ENCODE measurements at places on chromosomes 1 and 21.

DNA sequence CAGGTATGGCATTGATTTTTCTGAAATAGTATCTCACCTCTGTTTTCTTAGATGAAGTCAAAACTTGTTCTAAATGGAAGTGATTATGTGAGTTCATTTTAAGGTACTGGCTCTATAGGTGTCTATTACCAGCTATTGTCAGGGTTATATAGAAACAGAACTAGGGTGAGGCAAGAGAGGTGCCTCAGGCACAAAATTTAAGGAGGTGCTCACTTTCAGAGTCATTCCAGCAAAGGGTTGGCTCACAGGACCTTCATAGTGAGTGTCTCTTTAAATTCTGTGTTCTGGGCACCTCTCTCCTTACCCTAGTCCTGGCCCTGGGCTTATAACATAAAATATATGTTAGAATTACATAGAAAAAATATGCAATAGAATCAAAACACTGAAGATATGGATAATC lies 49.3 kb downstream of the KIAA0319L start:
- H3K4me3 ChIP-seq = no peak overlapping the region
- peaks cover 20% of the 10 kb centered on the region for H3K36me3 ChIP-seq
- H3K27me3 ChIP-seq = no peaks in the 10 kb centered on the region
- peak overlapping the region; percentile 47 for H3K27ac ChIP-seq

DNA sequence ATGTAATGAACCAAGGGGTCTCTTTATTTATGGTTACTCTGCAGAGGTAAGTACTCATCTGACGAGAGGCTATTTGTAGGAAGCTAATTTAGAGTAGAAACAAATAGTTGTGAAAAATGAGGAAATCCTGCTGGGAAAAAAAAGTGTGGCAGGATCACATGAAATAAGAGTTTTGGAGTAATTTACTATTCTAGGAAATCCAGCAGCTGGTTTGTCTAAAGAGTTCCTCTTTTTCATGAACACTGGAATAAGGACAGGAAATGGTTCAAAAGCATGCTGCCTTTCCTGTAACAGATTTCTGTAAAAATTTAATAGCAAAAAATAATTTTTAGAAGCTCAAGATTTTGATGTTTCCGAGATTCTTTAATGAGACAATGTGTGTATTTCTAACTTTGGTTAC lies 177.3 kb downstream of the CHRM3 start:
- no peaks in the 10 kb centered on the region for H3K27me3 ChIP-seq
- H3K4me3 ChIP-seq = no peak overlapping the region
- no peaks in the 10 kb centered on the region for H3K4me1 ChIP-seq
- H3K36me3 ChIP-seq = no peaks in the 10 kb centered on the region
- H3K27ac ChIP-seq = no peak overlapping the region

GRCh38 chr1:20983297-20983889 lies 193.3 kb downstream of the EIF4G3 start:
- peak; percentile 11 for DNase-seq
- peaks cover 5% of the 10 kb centered on the region for H3K4me1 ChIP-seq
- no peak overlapping the region for H3K4me3 ChIP-seq
- no peak overlapping the region for H3K27ac ChIP-seq
- no peaks in the 10 kb centered on the region for H3K27me3 ChIP-seq

GRCh38 chr1:178659789-178660208 lies 65.2 kb upstream of the RALGPS2 start:
- H3K4me3 ChIP-seq = no peak overlapping the region
- H3K36me3 ChIP-seq = no peaks in the 10 kb centered on the region
- DNase-seq = no peak
- no peak overlapping the region for H3K27ac ChIP-seq
- H3K4me1 ChIP-seq = peaks cover 6% of the 10 kb centered on the region

DNA sequence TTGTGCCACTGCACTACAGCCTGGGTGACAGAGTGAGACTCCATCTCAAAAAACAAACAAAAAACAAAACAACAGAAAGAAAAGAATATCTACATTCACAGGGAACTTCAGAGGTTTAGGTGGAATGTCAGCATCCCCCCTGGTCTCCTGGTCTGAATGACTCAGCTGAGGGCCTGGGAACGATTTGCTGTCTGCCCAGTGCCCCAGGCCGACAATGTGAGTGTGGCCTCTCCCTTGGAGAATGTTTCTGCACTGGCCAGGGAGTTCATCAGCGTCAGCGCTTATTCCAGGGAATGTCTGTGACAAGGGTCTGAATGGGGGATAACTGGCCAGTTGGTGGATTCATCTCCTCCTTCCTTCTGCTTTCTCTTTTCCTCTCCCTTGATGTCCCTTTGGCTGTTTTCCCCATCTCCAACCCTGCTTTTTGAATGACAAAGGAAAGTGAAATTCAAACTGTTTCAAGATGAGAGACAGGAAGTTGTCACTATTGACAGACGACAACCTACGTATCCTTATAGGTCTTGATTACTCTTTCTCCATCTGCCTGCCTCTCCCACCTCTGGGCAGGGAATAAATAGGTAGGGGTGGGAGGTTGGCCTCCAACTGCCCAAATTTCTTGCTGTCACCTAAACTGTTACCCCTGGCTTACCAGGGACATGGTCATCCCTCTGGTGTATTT lies 213.1 kb downstream of the HHAT start:
- H3K27me3 ChIP-seq = peaks cover 8% of the 10 kb centered on the region
- DNase-seq = no peak
- H3K4me1 ChIP-seq = no peaks in the 10 kb centered on the region
- H3K36me3 ChIP-seq = no peaks in the 10 kb centered on the region

DNA sequence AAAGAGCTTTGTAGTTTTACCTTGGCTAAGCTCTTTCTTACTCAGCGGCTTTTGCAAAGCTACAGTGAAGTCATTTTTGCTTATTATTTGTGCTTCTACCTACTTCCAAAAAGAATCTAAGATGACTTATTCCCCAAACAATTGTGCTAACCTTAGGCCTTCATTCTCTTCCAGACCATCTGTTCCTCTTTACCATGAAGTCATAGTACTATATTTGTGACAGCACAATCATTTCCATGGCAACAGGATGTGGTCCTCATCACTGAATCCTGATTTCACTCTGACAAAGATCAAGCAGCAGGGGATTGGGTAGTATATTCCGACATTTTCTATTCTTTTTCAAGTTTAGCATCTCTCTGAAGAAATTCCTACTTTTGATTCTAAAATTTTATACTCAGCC lies 24.8 kb upstream of the NMNAT2 start:
- no peaks in the 10 kb centered on the region for H3K36me3 ChIP-seq
- H3K27ac ChIP-seq = no peak overlapping the region
- H3K4me1 ChIP-seq = no peaks in the 10 kb centered on the region
- no peak for DNase-seq

DNA sequence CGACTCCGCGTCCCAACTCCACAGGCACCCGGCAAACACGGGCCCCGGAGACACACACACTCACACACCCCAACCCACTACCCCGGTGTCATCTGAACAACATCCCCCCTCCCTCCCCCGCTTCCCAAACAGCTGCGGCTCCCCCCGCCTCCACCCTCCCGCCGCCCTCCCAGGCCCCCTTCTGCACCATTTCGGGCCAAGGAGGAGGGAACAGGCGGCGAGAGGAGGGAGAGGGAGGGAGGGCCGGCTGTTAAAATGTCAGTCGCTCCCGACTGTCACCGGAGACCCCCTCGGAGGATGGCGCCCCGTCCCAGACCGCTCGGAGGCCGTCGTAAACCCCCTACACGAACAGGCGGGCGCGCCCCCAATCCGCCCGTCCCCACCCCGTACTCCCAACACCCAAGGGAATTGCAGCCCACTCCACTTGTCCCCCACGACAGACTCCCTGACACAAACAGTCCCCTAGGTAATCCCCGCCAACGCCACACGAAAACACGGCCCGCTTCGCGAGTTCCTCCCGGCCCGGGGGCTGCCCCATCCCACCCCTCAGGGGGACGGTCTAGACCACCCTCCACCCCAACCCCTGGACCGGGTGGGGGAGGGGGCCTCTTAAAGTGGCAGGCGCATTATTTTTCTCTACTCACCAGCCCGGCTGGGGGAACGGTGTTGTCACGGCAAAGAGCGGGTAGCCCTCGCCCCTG lies 583 bp downstream of the MEF2D start:
- DNase-seq = peak; percentile 32
- H3K4me3 ChIP-seq = peak overlapping the region; percentile 85
- H3K4me1 ChIP-seq = peaks cover 69% of the 10 kb centered on the region
- H3K27me3 ChIP-seq = no peaks in the 10 kb centered on the region
- H3K36me3 ChIP-seq = peaks cover 16% of the 10 kb centered on the region

DNA sequence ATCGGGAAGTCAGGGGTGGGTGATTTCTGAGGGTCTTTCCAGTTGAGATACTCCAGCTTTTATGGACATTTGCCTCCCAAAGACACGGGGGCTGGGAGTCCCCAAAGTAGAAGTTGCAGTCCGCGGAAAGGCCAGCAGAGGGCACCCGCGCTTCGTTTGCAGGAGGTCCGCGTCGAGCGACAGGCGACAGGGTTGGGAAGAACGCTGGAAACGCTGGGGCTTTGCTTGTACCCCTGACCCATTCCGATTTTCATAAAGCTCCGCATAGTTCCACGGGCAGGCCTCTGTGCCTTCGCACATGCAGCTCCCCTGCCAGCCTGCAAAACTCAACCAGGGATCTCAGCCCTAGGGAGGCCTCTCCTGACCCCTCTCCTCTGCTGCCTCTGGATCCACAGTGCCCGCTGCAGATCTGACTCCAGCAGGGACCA lies 44.2 kb upstream of the LAPTM5 start:
- peak; percentile 75 for DNase-seq
- no peaks in the 10 kb centered on the region for H3K27me3 ChIP-seq
- H3K4me1 ChIP-seq = peaks cover 50% of the 10 kb centered on the region
- no peak overlapping the region for H3K27ac ChIP-seq

- no peak overlapping the region for H3K27ac ChIP-seq
- peaks cover 6% of the 10 kb centered on the region for H3K36me3 ChIP-seq
- H3K4me3 ChIP-seq = no peak overlapping the region
- H3K4me1 ChIP-seq = no peaks in the 10 kb centered on the region
These were observed 42.2 kb downstream of the SLC37A1 start for GRCh38 chr21:42555756-42556438.

DNA sequence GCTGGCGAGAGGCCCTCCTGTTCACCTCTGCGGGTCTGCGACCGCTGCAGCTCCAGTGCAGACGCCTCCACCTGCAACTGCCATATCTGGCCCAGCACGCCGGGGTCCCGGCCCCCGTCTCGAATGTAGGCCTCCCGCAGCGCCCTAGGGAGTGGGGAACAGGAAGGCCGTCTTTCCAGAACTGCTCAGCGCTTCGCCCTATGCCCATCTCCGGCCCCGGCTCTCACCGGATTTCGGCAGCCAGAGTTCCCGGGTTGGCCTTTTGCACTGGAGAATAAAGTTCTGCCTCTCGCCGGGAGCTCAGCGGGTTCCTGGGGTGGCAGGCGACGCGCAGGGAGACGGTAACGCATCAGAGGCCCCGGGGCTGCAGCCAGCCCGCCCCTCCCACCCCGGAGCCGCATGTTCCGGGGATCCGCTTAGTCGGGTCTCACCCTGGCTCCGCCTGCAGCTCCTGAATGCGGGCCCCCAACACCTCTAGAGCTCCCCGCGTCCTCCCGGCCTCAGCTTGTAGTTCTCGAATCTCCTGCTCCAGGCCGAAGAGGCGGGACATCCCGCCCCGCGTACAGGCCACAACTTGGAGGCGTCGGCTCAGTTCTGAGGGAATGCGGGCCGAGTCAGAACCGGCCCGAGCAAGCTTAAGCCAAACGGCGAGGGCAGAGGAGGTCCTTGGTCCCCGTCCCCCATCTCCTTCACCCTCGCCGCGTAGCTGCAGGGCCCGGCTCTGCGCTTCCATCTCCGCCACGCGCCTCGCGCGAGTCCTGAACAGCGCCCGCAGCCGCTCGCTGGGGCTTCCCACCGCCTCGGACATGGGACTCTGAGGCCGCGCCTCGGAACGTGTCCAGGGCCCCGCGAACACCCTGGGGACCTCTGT lies 1.1 kb downstream of the CCDC17 start:
- H3K4me1 ChIP-seq = no peaks in the 10 kb centered on the region
- DNase-seq = no peak
- peaks cover 81% of the 10 kb centered on the region for H3K36me3 ChIP-seq
- H3K4me3 ChIP-seq = no peak overlapping the region

GRCh38 chr1:48248356-48248755 lies 25.8 kb downstream of the SLC5A9 start:
- H3K27me3 ChIP-seq = no peaks in the 10 kb centered on the region
- no peaks in the 10 kb centered on the region for H3K36me3 ChIP-seq
- no peak for DNase-seq
- H3K4me1 ChIP-seq = no peaks in the 10 kb centered on the region
- H3K4me3 ChIP-seq = no peak overlapping the region
- H3K27ac ChIP-seq = no peak overlapping the region

DNA sequence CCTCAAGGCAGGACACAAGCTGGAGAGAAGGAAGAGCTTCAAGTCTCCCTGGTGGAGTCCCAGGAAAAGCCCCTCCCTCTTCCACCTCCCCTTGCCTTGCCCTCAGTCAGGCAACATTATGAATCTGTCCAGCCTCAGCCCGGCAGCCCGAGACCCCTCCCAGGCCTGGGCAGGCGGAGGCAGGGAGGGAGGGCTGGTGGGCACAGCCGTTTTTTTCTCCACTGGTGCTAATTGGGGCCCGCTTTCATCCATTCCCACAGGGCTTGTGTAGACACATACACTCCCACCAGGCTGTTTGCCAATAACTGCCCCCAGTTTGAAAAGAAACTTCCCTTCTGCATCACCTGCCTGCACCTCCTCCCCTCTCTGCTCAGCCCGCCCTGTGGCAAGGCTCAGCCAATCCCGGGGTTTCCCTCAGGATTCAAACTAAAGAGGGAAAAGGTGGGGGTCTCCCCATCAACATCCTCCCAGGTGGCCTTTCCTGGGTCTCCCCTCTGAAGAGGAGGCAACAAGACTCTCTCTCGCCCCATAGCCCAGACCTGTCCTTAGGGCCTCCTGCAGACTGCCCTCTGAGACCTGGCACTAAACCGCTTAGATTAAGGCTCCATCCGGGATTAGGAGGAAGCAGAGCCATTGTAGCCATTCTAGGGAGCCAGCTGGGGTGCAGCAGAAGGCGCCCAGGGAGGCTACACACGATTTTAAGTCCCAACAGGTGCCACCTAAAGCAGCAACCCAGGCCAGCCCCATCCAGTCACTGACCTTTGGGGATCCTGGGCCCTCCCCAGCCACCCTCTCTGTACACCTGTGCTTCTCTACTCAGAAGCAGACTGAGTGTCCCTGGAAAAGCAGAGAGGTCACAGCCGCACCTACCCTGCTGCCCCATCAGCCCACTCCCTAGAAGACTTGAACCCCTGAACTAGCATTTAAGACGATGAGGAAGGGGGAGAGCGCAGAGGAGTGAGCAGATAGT lies 3.5 kb downstream of the IGSF9 start:
- no peak for DNase-seq
- H3K27ac ChIP-seq = no peak overlapping the region
- H3K4me1 ChIP-seq = peaks cover 30% of the 10 kb centered on the region
- H3K36me3 ChIP-seq = no peaks in the 10 kb centered on the region

DNA sequence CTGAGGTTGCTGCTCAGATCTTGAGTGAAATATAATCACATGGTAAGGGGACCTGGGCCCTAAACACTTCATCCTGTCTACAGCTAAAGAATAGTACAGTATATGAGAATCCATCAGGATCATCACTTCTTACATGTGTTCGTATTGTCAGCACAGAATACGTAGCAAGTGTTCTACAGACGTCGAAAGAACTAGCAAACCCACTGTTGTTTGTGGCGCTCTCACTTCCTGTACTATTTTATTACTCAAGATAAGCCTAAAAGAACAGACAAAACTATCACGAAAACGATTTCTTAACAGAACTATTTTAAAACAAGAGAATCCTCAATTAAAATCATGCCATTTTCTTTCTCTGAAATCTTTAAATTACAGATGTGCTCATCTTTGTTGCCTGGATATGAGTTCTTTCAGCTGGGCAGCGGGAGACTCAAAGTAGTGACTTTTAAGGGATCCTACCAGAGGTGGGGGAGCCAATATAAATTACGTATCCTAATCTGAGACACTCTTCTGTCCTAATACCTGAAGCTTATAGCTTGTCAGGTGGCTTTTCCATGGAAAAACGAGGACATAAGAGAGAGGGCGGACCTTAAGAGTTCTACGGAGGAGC lies 724 bp downstream of the ST7L start:
- peak overlapping the region; percentile 97 for H3K4me3 ChIP-seq
- peaks cover 12% of the 10 kb centered on the region for H3K4me1 ChIP-seq
- no peaks in the 10 kb centered on the region for H3K27me3 ChIP-seq
- H3K36me3 ChIP-seq = peaks cover 37% of the 10 kb centered on the region
- no peak for DNase-seq
